Mammary epithelial cell (primary cell): ENCODE measurements at places on chromosomes 16 and 17.

DNA sequence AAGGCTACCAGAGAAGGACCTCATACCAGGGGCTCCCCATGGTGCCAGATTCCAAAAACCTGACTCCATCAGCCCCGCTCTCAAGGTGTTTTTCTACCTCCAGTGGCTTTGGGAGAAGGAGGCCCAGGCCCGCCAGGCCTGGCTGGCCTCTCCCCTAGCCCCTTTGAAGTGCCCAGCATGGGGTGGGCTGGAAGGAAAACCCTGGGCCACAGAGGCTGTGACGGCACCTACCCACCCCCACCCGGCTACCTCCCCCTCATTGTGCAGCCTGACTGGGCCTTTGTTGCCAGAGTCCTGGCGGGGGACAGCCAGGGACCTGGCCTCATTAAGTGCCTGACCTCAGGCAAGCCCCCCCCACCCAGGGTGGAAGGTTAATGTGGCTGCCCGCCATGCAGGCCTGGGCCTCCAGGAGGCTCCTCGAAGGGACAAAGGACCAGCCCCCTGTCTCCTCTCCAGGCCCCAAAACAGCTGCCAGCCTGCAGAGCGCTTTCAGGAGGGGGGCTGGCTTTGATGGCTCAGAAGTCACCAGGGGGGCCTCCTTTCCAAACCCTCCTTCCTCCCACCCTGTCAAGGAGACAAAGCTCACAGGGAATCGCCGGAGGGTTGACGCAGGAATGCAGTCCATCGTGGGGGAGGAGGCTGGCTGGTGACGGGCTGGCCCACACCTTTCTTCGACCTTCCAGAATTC, 159.4 kb downstream of the ZNF423 start:
- no peak for DNase-seq

- DNase-seq, result peak; percentile 87
Measured at GRCh38 chr17:1714980-1715802, 5.0 kb upstream of the TLCD2 start.

- no peak for DNase-seq
Measured at GRCh38 chr16:56841233-56841632, 23.8 kb upstream of the SLC12A3 start.

DNA sequence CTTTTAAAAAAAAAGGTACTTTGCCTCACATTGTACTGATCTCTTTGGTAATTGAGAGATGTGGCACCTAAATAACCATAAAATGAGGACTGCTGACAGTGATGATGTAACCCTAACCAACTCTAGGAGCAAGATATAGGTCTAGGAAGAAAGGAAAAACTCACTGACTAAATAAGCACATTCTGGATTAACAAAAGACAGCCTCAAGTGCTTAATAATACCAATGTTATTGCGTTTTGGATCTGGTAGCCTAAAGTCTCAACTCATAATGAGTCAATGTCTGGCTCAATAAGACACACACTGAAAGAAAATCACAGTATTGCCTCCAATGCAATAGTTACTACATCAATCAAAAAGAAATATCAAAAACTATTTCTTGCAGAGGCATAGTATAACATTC, 3.0 kb downstream of the ERN1 start:
- DNase-seq, result peak; percentile 37

GRCh38 chr16:88967830-88968588, 9.0 kb downstream of the CBFA2T3 start:
- DNase-seq, result no peak

DNA sequence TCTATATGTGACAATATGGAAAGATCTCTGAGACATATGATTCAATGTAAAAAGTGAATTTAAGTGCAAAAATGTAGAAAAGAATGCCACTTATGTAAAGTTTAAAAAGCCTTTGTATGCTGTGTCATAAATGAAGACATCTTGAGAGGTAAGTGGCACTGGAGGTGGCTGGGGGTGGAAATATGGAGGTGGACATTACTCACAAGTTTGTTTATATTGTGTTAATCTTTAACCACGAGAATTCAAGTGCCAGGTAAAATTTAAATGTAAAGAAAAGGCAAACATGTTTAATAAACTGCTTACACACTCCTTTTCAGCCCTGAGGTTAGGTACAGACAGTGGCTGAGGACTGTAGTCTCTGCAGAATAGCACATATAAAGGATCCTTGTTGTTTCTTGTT, 235.1 kb downstream of the ABCC12 start:
- DNase-seq, result no peak

DNA sequence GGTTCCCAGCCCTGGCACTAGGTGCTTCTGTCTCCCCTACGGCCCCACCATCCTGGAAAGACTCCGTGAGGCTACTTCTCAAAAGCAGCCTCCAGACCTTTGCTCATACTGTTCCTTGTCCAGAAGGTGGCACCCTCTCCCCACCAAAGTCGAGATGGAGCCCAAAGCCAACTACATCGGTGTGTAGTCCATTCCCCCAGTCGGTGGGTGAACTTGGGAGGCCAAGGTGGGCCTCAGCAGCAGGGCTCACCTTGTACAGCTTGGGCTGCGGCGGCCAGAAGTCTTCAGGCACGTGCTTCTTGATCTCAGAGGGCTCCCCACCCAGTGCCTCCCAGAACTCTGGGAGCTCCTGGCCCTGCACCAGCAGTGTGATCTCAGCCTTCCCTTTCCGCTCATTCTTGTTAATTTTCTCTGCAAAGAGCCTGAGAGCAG, 10.2 kb downstream of the FLII start:
- DNase-seq, result peak; percentile 55

DNA sequence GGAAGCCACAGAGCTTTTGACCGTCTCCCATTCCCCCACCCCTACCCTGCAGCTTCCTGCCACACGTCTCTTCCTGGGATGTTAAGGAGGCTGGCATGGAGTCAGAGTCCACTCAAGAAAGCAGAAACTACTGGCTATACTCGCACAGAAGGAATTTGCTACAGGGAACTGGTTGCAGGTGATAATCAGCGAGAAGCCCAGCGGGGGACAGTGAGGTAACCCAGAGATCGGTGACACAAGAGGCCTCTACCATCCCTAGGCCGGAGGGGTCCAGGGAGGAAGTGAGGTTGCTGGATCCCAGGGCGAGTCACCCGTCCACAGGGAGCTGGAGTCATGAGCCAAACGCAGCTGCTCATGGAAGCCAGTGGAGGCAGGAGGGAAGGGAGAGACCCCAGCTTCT, 93.7 kb downstream of the SDK2 start:
- DNase-seq, result peak; percentile 45

DNA sequence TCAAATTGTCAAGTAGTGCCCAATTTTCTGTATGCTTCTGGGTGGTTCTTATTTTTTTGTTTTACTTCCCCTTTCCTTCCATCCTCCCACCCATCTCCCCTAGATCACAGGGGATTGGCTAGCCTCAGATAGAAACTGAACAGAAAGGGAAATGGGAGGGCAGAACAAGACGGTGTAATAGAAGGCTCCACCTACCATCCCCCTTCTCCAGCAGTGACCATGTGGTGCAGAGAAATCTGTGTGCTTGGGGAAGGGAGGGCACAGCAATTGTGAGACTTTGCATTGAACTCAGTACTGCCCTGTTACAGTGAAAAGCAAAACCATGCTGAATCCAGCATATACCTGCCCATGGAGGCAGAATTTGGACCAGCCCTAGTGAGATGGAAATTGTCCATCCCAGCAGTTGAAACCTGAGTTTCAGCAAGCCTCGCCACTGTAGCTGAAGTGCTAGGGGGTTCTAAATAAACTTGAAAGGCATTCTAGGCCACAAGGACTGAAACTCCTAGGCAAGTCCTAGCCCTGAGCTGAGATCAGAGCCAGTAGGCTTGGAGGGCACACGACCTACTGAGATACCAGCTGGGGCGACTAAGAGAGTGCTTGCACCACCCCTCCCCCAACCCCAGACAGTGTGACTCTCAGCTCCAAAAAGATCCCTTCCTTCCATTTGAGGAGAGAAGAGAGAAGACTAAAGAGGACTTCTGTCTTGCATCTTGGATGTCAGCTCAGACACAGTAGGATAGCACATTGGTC, 5.2 kb downstream of the SLFN11 start:
- no peak for DNase-seq

DNA sequence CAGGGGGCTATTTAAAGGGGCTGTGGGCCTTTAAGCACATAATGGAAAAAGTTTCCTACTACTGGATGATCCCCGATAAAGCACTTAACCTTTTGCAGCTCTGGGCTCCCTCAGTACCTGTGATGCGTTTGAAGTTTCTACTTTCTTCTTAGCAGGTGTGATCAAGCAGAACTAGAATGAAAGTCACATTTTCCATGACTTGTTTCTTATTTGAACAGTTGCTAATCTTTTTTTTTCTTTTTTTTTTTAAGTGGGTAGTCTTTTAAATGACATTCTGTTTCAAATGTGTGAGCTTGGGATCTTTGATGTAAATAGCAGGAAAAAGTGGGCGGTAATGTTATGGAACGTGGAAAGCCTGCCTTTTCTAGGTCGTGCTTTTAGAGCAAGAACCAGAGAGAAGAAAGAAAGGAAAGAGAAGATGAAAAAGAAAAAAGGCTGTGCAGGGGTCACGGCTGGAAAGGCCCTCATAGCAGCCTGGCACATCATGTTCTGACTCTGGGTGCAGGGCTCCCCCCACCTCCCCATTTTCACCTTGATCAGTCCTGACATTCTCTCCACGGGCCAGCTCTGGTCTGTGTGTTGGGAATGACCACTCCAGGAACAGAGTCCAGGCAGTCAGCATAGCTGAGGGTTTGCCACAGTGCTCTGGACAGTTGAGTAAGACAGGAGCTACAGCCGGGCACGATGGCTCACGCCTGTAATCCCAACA, 150.6 kb downstream of the CLEC16A start:
- DNase-seq, result no peak

GRCh38 chr16:24203675-24204074, 52.5 kb upstream of the CACNG3 start:
- DNase-seq, result no peak

GRCh38 chr17:51238255-51238887, 21.5 kb downstream of the MBTD1 start:
- no peak for DNase-seq

DNA sequence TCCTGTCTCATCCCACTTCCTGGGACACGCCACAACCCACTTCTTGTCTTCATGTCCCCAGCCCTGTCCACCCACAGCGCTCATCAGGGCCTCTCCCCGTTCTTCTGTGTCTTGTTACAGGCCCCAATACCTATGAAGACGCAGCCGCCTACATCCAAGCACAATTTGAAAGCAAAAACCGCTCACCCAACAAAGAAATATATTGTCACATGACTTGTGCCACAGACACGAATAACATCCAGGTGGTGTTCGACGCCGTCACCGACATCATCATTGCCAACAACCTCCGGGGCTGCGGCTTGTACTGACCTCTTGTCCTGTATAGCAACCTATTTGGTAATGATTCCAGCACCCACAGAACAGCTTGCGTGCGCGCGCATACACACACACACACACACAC, 70.6 kb downstream of the AMFR start:
- no peak for DNase-seq

- no peak for DNase-seq
Measured at GRCh38 chr17:81466564-81467472, 45.8 kb downstream of the ACTG1 start.

- DNase-seq, result no peak
Measured at GRCh38 chr17:61174310-61174709, 225.3 kb upstream of the TBX2 start.

GRCh38 chr17:68378268-68379176, 78.8 kb downstream of the WIPI1 start:
- peak; percentile 28 for DNase-seq
